ENCODE measurements at places on chromosomes 7 and 10.

DNA sequence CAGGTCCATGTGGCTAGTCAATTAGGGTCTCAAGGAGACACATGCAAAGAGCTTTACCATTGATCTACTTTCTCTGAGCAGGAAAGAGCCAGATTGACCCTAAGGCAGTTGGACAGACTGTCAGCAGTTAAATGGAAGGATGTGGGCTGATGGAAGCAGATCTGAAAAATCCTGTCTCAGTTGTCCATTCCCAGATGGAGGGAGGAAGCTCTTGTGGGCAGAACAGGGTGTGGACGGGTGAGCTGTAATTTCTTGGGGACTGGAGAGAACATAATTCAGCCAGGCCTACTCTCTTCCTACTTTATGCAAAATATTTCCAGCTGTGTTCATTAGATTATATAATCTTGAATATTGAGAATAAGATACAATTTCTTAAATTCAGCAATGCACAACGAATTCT, 163.6 kb downstream of the GNAT3 start:
- no peak for DNase-seq

- no peak for DNase-seq
Measured at GRCh38 chr10:49448924-49449323, 53.0 kb upstream of the DRGX start.

GRCh38 chr7:149085866-149086265, 4.7 kb downstream of the ZNF786 start:
- no peak for DNase-seq

- no peak for DNase-seq
Measured at GRCh38 chr7:121697731-121698316, 175.1 kb upstream of the PTPRZ1 start.

DNA sequence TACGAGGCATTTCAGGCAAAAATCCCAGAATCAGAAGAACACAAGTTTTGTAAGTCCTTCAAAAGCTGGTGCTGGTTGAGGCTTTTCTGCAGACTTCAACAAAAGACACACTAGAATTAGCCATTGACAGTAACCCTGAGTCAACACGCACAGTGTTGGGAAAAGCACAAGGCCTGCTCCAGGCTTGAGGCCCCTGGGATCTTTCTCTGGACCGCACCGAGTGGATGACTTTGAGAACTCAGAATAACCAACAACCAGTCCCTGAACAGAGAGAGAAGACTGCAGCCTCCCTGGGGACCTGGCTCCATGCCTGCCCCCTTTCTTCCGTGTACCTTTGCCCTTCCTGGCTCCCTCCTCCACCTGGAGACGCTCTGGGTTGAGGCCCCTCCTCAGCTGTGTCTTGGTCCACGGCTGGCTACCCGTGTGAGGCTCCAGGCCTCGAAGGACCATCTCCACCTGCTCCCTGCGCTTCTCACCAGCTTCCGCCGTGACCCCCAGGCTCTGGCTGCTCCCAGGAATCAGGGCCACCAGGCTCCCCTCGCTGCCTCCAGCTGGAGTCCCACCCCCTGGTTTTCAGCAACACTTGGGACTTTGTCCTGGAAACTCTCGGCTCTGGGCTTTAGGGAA, 28.4 kb downstream of the DIP2C start:
- DNase-seq, result peak; percentile 61

- no peak for DNase-seq
Measured at GRCh38 chr7:123393623-123394022, 140.8 kb downstream of the IQUB start.

GRCh38 chr7:151968357-151968756, 12.1 kb downstream of the GALNTL5 start:
- no peak for DNase-seq

- DNase-seq, result no peak
Measured at GRCh38 chr7:50712252-50713122, 70.2 kb downstream of the GRB10 start.

GRCh38 chr7:127651556-127652332, at the start of gene SND1:
Gene SND1 (plus strand): TSS chr7:127652194. CDS start chr7:127652374, 180 bp downstream.
- DNase-seq, result peak; percentile 99

- DNase-seq, result no peak
Measured at GRCh38 chr7:22333680-22334141, 23.2 kb downstream of the RAPGEF5 start.

- DNase-seq, result no peak
Measured at GRCh38 chr7:54111814-54112511, 430.2 kb upstream of the VSTM2A start.

DNA sequence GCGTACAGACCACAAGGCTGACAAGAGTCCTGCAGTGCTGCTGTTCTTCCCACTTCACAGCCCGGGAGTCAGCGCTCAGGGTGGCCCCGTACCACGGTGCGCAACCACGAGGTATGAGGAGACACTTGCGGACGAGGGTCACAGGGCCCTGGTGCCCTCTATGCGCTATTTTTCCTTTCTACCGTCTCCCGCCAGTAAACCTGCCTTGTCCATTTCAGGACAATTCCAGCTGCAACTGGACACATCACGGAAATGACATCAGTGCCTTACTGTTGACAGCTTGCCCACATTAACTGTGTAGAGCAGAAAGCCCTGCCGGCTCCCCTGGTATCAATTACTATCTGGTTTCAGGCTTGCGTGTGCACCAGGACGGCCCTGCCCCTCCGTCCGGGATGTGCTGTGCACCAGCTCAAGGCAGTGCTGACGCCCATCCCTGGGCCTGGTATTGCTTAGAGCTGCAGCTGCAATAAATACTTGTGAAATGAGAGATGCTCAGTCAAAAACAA, 65.1 kb downstream of the ZRANB1 start:
- DNase-seq, result peak; percentile 68

DNA sequence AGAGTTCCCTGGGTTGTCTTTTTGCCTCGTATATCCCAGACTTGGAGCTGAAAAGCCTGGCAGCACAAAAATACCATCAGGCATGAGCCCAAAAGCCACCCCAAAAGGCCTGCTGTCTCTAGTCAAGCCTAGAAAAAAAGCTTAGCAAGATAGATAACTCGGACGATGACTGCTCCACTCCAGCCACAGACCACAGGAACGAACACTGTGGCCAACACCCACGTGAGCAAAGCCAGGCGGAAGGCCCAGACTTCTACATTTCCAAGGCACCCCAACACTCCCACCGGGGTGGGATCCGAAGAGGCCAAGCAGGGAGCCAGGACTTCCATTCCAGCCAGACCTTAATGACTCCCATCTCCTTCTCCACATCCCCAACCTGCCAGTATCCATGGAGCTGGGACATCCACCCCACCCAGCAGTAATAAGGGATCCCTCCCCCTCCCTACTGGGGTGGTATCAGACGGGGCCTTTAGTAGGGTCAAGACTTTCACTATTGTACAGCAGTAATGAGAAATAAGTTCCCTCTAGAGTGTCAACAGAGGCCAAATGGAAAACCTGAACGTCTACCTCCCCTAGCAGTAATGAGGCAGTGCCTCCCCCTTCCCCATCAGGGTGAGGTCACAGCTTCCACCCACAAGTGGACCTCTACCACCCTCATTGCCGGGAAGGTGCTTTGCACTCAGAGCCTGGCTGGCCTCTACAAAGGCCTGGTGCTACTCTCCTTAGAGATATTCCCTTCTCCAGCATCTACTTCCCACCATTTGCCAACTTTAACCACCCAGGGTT, 23.0 kb downstream of the PRLHR start:
- DNase-seq, result no peak

GRCh38 chr7:122676466-122676865, 22.5 kb downstream of the RNF133 start:
- no peak for DNase-seq

DNA sequence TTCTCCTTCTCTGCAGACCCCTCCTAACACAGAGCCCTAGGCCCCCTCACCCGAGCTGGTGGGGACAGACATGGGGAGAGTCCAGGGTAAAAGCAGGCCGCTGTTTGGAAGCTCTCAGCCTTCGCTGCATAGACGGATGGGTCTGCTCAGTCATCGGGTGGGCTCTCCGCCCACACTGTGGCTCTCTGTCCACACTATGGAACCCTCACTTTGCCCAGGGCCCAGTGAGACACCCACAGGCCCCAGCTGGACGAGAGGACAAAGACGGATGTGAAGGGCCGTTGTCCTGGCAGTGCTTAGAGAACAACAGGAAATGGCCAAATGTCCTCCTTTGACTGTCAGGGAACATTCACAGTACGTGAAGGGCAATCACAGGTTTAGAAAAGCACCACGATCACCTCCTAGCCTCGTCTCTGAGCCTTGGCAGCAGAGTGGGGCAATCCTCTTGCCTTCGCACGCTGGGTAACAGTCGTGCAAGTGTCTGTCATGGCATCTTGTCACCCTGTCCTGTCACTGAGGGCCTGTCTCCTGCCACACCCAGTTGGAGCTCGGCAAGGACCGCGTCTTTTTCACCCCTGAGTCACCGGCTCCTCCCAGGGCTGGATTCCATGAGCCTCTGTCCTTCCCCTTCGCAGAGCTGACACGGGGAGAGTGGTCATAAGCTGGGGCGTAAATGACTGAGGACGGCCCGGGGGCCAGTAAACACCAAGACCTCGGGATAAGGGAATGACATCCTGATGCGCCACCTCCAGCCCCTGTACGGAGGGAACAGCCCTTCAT, 80.6 kb downstream of the PRKAG2 start:
- no peak for DNase-seq

DNA sequence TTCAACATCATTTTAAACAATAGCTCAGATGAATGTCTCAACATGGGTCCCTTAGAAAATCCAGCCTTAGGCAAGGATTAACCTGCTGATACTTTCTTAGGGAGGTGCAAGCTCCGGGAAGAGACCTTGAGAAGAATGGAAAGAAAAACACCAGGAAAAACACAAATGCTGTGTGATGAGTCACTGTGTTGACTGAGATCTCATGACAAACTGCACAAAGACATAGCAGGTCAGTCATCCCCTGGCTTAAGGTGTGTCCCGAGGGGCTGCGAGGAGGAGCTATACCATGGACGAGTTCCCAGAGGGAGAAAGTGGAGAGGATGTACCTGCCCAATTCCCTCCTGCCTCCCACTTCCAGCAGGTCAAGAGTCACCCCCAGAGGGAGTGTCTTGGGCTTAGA, 98.0 kb downstream of the TEX36 start:
- no peak for DNase-seq

DNA sequence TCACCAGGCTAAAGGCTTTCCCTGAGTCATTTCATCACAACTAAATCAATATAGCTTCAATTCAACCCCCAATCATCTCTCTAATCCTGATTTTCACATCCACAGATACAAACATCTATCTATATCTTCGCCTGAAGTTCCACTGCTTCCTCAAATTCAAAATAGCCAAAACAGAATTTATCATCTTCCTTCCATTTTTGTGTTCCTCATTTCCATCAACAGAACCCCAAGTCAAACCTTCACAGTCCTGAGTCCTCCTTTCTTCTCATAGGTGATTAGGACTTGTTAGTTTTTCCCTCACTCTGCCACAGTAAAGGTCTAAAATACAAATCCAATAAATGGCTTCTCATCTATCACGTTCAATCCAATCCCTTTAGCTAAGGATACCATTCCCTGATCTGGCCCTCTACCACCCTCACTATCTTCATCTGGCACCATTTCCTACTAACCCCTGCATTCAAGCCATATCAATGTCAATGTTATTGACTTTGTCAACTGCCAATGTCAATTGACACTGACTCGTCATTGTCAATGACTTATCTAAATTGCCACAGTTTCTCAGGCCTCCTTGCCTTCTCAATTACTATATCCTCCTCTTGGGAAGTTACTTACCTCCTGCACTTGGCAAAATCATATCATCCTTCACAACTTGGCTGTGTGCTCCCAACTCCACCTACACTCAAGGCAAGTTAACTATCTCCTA, 2.6 kb downstream of the HYCC1 start:
- DNase-seq, result no peak

DNA sequence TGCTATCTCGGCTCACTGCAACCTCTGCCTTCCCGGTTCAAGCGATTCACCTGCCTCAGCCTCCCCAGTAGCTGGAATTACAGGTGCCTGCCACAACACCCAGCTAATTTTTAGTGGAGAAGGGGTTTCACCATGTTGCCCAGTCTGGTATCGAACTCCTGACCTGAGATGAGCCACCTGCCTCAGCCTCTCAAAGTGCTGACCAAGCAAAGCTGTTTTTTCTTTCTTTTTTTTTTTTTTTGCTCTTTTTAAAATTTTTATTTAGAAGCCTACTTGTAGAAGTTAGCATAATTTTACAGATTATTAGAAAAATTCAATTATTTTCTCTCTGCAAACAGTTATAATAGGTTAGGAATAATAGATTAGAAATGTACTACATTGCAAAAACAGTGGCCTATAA, 1.2 kb upstream of the FGFBP3 start:
- no peak for DNase-seq

DNA sequence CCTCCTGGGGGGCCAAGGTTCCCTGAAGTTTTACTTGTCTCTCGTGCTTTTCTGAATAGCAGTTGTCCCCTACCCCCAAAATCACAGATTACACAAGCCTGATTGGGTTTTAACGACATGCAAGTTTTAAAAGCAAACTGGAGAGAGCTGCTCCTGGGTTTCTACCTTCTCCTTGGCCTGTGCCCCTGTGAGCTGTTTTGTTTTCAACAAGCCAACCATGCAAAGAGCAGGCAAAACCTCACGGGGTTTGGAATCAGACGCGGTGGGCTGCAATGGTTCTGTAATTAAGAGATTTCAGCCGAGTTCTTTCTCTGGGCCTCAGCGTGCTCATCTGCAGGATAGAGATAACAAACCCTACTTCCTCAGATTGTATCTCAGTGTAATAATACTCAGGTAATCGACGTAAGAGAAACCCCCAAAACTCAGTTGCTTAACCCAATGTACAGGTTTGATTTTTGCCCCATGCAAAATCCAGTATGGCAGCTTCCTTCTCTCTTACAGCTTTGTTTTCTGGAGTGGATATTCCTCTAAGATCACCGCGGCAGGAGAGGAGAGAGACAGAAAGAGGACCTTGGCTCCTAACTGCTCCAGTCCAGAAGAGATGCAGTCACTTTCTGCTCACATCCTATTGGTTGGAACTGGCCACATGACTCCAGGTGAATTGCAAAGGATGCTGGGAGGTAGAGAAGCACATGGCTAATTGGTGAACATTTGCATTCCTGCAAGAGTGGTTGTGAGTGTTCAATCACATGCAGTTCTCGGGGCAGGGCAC, 42.0 kb downstream of the MYL10 start:
- DNase-seq, result no peak

- DNase-seq, result no peak
Measured at GRCh38 chr7:137583172-137583571, 239.6 kb upstream of the PTN start.

DNA sequence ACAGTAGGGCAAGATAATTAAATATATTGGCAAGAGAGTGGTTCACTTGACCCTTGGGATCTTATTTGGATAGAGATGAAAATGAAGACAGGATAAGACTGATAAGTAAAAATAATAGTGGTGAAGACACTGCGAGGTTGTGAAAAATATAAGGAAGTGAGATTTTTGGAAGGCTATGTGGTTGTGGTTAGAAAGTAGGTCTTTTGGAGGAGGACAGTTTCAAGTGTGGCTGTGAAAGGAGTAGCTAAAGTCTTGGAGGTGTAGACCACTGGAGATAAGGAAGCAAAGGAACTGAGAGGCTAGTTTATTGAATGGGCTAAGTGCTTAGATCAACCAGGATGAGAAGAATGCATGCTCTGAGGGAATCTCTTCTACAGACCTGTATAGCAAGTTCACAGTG, 11.2 kb downstream of the MIOS start:
- DNase-seq, result no peak

- DNase-seq, result no peak
Measured at GRCh38 chr7:91005024-91005423, 259.2 kb upstream of the FZD1 start.
